ENCODE measurements at places on chromosomes 2 and 18.

DNA sequence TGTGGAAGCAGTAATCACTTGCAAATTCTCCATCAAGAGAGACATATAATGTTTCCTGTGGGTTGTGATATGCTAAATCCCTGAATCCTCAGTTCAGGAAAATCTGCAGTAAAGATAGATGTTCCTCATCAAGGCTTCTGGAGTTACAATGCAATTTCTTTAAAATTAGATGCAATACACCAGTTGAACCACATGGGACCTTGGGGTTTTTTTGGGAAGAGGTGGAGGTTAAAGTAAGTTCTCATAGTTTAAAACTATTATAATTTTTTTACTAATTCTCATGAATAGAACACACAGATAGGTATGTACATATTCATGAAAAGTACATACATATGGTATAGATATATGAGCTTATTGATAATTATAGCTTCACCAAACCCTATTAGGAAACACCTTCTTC lies 496.2 kb downstream of the SATB2 start:
- no peak for DNase-seq

GRCh38 chr18:58567453-58568196 lies 61.3 kb downstream of the ALPK2 start:
- peak; percentile 95 for DNase-seq

- DNase-seq = no peak
Observed at GRCh38 chr2:42918671-42919318, 126.4 kb upstream of the HAAO start.

DNA sequence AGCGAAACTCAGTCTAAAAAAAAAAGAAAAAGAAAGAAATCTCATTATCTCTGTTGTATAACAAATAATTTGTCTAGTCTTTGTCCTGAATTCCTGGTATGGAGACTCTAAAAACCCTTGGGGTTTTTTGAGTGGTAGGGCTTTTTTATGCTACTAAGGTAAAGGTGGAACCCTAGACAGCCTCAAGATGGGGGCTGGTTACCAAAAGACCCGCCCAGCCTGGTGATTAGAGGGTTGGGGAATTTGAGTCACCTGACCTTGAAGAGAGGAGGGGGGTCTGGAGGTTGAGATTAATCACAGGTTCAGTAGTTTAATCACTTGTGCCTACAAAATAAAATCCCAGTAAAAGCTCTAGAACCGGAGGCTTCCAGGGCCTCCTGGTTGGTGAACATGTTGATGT lies 17.6 kb downstream of the SOWAHC start:
- DNase-seq = no peak

- DNase-seq = no peak
Observed at GRCh38 chr2:172808156-172808555, 72.5 kb downstream of the RAPGEF4 start.

DNA sequence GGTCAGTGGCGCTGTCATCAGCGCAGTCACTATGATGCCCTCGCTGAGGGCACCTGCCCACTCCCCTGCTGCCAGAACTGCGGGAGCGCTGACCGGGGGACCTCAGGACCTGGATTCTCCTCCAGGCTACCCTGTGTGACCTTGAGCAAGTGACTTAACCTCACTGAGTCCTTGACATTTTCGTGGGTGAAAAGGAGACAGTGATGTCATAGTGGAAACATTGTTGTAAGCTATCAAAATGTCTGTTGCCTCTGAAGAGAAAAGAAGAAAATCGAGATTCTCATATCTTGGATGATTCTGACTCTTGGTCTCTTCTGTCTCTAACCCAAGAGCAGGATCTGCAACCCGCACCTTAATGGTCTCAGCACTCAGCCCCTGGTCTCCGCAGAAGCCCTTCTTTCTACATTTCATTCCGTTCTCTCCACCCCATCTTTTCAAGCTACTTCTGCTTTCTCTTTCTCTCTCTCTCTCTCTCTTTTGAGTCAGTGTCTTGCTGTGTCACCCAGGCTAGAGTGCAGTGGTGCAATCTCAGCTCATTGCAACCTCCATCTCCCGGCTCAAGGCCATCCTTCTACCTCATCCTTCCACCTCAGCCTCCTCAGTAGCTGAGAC lies 978 bp upstream of the TUBA4A start:
- DNase-seq = no peak

- DNase-seq = no peak
Observed at GRCh38 chr18:22349317-22349898, 68.3 kb downstream of the CTAGE1 start.

DNA sequence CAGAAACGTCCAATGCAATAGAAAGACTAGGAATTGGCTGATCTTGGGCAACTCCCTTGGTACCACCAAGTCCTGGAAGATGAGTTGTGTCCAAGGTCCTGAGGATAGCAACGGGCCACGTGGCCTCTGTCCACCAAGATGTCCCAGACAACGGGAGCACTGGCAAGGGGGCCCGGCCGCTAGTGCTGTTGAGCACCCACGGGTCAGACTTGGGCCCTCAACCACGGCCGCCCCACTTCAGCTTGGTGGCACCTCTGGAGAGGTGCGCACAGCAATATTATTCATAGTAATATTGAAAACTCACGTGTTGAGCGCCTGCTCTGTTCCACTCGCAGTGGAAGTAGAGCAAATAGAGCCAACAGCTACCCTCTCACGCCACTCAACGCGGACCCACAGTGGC lies 19.0 kb downstream of the PASK start:
- DNase-seq = no peak

- no peak for DNase-seq
Observed at GRCh38 chr18:42860011-42860410, 255.5 kb downstream of the RIT2 start.

DNA sequence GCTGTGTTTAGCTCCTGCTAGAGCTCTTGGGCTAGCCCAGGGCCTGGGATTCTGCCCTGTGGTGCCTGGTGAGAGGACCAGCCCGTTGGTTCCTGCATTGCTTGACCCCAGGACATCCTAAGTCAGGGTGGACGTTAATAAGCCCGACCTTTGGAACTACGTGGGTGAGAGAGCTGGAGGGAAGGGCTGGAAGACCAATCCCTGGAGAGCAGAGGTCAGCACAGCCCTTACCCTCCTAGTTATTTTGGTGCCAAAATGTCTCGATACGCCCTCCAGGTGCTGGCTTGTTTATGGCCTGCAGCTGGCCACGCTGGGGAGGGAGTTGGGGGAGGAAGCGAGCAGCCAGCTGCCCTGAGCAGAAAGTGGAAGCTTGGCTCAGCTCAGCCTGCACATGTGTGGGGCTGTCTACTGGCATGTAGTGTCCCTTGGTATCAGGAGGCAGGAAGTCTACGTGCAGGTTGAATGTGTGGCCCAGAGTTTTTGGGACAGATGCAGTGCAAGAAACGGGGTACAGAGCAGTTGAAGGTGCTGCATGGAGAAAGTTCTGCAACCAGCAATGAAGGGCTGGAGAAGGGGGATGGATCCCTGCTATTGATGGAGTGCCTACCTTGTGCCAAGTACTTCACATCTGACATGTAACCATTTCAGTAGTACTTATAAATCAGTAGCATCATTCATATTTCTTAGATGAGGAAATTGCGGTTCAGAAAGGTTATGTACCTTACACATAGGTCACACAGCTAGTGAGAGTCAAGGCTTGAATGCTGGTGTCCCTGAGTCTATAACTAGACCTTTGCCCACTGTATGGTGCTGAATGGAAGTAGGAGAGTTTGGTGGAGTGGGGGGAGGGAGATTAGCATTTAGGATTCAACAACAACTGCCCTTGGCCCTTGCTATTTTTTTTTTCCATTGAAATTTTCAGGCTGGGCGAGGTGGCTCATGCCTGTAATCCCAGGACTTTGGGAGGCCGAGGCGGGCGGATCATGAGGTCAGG lies 5.0 kb upstream of the DGKD start:
- DNase-seq = no peak

DNA sequence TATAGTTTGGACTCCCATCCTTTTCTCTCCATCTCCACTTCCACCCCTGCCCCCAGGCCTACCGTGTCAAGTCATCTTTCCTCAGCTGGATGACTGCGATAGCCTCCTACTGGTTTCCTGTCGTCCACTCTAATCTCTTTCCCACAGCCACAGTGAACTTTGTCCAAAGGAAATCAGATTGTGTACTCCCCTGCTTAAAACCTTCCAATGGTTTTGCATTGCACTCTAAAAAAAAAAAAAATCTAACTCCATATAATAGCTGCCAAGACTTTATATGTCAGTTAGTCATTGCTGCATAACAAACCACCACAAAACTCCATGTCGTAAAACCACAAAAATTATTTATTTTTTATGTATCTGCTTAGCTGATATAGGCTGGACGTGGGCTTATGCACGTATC lies 160.2 kb upstream of the CCDC68 start:
- peak; percentile 32 for DNase-seq

- peak; percentile 15 for DNase-seq
Observed at GRCh38 chr2:230128623-230129342, 60.1 kb upstream of the SLC16A14 start.

DNA sequence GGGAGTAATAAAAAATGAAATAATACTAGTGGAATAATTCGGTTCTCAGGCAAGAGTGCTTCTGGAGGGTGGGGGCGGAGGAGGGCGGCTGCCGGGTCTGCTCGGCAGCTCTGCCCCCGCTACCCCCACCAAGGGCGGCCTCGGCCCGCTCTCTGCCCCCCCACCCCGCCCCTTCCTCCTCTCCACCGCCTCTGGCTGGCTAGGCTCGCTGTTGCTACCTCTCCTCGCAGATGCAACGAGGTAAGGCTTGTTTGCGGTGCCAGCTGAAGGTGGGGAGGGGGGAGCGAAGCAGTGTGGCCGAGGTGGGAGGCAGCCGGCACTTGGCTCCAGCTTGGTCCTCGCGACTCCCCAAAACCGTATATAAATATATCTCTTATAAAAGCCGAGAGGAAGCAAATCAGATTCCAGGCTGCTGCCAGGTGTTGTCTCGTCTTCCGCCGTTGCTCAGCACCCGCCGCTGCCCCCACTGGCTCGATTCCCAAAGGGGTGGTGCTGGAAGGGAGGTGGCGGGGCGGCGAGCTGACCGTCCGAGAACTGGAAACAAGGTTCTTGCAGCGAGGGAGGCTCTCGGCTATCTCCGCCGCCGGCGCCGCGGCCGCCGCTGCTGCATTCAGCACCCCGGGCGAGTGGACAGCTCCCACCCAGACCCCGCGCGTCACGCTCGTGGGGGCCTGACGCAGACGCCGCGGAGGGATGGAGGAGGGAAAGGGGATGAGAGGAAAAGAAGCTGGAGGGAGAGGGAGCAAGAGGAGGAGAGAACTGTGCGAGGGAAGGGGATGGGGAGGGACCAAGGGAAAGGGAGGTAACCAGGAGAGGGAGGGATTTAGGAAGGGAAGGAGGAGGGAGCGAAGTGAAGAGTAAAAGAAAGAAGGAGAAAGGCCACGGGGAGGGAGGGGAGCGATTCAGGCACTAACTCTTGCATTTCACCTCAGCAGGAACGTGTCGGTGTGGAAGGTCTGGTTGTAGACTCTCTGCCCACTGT lies at the start of gene MARCHF4:
Gene MARCHF4, minus strand, starts transcription at position 763 of the 982 bp plus-strand sequence. CDS start 2,223 bp downstream, outside the sequence.
- peak; percentile 88 for DNase-seq

DNA sequence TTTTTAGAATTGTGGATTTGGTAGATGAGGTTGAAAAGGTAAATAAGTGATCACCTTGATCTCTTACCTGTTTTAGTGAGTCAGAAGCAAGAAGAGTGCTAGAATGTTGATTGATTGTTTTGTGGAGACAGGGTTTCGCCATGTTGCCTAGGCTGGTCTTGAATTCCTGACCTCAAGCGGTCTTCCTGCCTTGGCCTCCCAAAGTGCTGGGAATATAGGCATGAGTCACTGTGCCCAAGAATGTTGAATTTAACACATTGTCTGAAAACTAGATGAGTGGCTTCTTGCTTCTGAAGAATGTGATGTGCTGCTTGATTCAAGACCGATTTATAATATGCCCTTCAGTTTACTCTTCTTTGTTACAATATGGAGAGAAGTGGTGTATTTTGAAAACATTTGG lies 121.3 kb downstream of the FMNL2 start:
- DNase-seq = peak; percentile 81

GRCh38 chr2:217314021-217314460 lies 454.2 kb upstream of the TNP1 start:
- DNase-seq = no peak

GRCh38 chr18:56000041-56000440 lies 412.0 kb upstream of the TCF4 start:
- DNase-seq = no peak

- DNase-seq = peak; percentile 19
Observed at GRCh38 chr18:45688833-45689232, 35.1 kb upstream of the SLC14A1 start.

DNA sequence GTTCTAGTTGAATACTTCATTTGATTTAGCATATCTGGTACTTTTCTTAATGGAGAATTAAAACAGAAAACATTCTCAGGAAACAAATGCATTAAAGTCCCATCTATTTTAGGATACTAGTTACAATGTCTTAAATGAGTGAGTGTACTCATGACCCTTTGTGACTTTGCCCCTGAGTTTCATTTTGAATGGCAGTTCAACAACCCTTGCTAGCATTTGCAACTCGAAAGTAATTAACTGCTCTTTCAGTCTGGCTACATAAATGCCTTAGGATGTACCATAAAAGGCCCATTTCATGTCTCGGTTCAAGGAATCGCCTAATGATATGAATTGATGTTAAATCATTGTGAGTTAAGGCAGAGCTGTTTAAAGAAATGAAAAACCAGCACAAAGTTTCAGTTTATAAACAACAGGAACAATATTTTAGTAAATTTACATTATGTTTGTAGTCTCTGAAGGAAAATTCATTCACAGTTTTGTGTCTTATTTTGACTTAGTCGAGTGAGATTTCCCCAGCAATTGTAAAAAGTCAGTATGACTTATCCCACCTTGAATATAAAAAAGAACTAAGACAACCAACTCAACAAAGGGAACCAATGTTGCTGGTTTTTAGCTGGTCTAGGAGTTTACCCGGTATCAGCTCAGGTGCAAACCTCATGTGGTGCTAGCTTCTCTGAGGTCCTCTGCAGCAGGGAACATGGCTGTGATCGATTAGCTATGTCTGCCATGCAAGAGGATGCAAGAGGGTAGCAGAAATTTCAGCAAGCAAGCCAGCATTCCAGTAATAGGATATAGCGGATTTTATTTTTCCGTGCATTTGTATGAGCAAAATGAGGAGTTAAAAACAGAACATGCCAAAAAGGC lies 386.2 kb downstream of the PTPRM start:
- no peak for DNase-seq

DNA sequence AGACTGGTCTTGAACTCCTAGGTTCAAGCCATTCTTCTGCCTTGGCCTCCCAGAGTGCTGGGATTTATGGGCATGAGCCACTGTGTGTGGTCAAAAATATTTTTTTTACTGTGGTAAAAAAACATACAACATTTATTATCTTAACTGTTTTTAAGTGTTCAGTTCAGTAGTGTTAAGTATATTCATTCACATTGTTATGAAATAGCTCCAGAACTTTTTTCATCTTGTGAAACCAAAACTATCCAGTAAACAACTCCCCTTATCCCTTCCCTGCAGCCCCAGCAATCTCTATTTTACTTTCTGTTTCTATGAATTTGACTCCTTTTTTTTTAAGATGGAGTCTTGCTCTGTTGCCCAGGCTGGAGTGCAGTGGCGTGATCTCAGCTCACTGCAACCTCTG lies 9.3 kb downstream of the RMC1 start:
- DNase-seq = peak; percentile 15

- no peak for DNase-seq
Observed at GRCh38 chr2:204361738-204362137, 183.5 kb upstream of the PARD3B start.

DNA sequence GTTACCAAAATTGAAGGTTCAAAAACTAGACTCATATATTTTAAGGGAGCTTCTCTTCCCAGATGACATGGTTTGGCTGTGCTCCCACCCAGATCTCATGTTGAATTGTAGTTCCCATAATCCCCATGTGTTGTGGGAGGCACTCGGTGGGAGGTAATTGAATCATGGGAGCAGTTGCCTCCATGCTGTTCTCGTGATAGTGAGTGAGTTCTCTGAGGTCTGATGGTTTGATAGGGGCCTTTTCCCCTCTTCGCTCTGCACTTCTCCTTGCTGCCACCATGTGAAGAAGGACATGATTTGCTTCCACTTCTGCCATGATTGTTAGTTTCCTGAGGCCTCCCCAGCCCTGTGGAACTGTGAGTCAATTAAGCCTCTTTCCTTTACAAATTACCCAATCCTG lies 140.1 kb downstream of the MAIP1 start:
- peak; percentile 35 for DNase-seq

All from fibroblast of skin of scalp (primary cell).